ENCODE measurements at places on chromosomes 2 and 18.

- DNase-seq: no peak
Measured at GRCh38 chr2:100376836-100377235, 40.6 kb downstream of the CHST10 start.

DNA sequence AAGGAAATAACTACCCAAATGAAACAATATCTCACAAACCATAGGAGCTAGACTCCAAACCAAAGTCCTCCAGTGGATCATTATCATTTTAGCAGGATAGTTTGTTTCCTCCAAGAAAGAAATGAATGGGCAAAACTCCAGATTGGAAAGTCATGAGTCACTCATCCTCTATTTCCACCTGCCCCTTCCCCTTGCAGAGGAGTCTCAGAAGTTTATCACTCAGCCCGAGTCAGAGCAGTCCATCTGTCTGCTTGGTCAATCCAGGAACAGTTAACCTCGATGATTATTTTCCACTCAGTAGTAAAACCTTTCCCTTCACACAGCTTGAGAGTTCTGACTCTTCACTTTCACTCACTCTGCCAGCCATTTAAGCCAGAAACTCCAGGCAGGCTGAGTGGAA, 462.2 kb downstream of the BCL11A start:
- no peak for DNase-seq

GRCh38 chr2:18934886-18935285, 345.5 kb upstream of the NT5C1B start:
- no peak for DNase-seq

DNA sequence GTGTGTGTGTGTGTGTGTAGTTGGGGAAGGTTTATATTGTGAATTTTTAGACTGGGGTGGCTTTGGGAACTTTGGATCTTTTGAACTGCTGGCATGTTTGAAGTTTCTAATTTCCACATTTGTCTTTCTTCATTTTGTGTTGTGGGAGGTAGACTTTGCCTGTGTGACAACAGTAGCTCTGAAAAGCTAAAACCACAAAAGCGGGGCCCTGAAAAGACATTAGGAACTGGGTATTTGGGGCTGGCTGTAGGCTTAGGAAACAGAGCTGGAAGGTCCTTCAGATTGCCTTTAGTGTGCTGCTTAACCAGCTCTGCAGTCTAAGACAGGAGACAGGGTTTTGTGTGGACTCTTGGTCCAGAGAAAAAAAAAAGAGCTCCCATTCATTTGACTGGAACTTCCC, 27.2 kb upstream of the DOCK10 start:
- DNase-seq: no peak

- no peak for DNase-seq
Measured at GRCh38 chr2:151192681-151193080, 69.0 kb downstream of the RBM43 start.

DNA sequence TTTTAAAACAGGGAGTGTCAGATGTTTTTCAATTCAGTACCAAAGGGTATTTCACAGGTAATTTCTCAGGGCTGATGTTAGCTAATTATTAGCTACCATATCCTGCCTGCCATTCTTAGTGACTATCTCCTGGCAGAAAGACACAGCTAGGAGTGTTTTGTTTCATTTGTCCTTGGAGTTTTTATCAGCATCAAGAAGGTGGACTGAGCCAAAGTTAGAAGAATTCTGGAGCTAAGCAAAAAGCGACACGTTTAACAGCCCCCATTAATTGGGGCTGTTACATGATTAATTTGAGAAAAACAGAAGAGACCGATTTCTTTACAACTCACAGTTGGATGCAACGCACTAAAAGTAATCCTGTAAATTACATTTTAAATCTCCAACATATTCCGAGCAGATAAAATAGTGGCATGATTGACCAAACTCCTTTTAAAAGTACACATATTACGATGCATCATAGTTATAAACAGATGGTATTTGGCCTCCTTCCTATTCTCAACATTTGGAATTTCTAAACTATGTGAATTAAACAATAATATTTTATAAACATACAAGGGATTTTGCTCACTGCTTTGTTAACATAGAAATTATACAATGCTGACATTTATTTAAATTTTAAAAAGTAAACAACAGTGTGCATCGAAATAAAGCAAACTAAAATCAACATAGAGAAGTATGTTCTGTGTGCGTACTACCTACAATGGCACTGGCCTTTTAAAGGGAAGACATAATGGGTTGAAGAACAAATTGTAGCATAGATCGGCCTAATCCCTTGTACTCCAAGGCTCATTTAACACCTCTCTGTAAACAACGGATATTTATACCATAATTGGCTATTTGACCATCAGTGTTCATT, 585.1 kb downstream of the ZEB2 start:
- DNase-seq: no peak

GRCh38 chr2:45273412-45274249, 264.4 kb upstream of the SIX2 start:
- DNase-seq: no peak

GRCh38 chr2:208643145-208643544, 236.6 kb downstream of the PTH2R start:
- no peak for DNase-seq

DNA sequence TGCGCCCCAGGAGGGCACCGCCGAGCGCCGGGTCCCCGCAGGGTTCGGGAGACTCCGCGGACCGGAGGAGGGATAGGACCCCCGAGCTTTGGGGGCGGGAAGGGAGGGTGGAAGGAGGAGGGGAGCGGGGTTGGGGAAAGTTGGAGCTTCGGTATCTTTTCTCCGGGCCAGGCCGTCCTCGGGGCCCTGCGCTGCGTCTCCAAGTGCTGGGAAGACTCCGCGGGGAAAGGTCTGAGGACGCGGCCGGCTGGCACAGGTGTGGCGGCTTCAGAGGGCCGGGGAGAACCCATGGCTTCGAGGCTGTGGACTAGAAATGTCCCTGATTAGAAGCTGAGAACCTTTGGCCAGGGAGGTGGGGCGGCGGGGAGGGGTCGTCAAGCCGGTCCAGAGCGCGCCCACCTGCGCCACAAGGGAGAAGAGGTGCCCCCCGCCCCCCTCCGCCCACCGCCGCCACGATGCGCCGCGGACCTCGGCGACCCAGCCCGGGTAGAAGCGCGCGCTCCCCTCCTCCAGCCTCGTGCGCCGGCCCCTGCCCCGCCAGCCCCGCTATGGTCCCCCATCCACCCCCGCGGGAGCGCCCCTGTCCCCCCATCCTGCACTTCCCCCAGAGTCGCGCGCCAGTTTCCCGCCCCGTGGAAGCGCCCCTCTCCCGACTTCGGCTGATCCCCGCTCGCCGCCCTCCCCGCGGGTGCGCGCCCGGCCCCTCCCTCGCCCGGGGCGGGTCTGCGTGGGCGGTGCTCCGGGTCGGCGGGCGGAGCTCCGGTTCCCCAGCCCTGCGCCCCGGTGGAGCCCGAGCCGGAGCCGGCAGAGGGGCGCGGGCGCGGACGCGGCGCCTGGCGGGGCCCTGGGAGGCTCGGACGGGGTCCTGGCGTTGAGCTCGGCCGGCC, at the start of gene SNTG2:
TSS of gene SNTG2 (plus strand) at position 770 of the 887 bp plus-strand sequence. CDS start 148 bp downstream, outside the sequence.
- no peak for DNase-seq

DNA sequence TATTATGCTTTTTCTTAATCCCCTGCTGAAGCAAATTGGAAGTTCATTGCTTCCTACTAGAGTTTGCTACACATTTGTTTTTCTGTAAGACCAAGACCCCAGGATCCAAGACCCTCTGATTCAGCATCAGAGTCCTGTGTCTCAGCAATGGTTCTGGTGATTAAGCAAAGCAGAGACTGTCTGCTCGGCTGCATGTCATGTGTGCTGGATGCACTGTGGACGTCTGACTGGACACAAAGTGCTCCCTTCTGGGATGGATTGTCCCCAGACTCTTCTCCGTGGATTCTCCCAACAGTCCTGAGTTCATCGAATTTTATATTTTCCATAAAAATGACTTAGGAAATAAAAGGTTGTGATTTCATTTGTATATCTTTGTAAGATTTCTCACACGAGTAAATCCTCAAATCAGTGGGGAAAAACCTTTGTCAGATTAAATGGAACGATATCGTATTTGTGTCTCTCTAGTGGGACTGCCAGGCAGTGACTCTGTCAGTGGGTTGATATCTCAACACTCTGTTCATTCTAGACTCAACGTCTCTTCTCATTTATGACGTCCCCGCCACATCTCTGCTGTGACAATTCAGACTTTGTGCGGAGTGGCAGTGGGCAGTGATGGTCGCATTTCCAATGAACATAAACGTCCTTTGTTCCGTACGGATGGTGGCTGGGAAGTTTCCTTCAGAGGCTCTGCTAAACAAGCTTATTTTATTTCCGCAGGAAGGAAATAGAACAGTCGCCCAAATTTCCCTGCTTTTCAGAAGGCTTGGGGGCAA, 58.6 kb downstream of the NCAPH start:
- DNase-seq: peak; percentile 2

DNA sequence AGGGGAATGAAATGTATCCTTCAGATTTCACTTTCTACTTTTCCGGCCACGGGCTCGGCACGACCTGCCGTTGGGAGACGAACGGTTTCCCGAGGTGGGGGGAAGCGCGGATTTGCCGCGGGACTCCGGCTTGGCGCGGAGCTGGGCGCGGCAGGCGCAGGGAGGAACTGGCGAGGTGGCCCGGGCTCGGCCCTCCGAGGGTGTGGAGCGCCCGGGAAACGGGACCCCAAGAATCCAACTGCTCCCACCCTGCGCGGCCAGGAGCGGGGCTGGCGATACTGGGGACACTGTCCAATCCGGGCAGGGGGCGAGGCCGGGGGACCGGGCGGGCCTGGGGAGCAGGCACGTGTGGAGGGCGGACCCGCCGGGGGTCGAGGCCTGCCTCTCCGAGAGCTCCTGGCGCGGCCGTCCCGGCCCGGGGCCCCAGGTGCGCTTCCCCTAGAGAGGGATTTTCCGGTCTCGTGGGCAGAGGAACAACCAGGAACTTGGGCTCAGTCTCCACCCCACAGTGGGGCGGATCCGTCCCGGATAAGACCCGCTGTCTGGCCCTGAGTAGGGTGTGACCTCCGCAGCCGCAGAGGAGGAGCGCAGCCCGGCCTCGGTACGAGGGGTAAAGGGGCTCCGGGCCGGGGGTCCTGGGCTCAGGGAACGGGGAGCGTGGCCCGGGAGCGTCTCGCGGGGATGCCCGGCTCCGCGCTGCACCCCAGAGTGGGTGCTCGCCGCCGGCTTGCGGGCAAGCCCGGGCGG, at the start of gene ANXA4:
TSS of gene ANXA4 (plus strand) at position 560 of the 747 bp plus-strand sequence. CDS start 39,432 bp downstream, outside the sequence.
- peak; percentile 95 for DNase-seq

DNA sequence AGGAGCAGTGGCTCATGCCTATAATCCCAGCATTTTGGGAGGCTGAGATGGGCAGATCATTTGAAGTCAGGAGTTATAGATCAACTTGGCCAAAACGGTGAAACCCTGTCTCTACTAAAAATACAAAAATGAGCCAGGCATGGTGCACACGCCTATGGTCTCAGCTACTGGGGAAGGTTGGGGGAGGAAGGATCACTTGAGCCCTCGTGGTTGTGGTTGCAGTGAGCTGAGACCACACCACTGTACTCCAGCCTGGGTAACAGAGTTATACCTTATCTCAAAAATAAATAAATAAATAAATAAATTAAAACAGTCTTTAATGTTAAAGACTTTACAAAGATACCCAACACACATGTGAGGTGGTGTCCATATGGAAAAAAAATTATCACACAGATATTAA, 134.0 kb downstream of the C2orf74 start:
- no peak for DNase-seq

GRCh38 chr2:15243762-15244161, 317.4 kb downstream of the NBAS start:
- DNase-seq: no peak

GRCh38 chr2:99809259-99809900, 319.6 kb upstream of the REV1 start:
- no peak for DNase-seq

GRCh38 chr18:59229701-59230443, 9.9 kb downstream of the GRP start:
- DNase-seq: no peak

GRCh38 chr2:126275098-126275497, 380.9 kb upstream of the GYPC start:
- no peak for DNase-seq

GRCh38 chr2:9232886-9233285, 26.3 kb downstream of the ASAP2 start:
- DNase-seq: no peak

- DNase-seq: no peak
Measured at GRCh38 chr18:69758458-69758857, 189.2 kb downstream of the CD226 start.

DNA sequence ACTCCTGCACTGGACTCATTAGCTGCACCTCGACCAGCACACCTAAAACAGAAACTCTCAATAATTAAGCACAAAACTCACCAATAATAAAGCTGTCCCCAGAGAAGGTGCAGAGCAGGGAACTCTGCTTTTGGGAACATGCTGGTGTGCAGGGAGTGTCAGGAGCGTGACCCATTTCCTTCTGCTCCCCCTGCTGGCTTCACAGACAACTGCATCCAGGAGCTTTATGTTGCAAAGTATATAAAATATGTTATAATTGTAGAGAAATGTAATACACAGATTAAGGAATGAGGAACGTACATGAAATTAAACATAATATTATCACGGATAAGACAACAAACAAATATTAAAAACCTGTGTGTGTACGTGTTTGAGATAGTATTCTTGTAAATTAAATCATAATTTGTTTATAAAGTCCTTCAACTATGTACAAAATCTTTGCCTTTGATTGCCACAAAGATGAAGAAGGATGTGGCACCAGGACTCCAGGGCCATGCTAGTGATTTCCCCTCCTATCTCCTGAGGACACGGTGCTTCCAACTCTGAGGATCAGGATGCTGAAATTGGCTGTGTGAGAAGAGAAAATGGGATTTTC, 68.6 kb upstream of the MAL start:
- DNase-seq: no peak

GRCh38 chr18:30093376-30093775, 949.2 kb downstream of the DSC3 start:
- no peak for DNase-seq

DNA sequence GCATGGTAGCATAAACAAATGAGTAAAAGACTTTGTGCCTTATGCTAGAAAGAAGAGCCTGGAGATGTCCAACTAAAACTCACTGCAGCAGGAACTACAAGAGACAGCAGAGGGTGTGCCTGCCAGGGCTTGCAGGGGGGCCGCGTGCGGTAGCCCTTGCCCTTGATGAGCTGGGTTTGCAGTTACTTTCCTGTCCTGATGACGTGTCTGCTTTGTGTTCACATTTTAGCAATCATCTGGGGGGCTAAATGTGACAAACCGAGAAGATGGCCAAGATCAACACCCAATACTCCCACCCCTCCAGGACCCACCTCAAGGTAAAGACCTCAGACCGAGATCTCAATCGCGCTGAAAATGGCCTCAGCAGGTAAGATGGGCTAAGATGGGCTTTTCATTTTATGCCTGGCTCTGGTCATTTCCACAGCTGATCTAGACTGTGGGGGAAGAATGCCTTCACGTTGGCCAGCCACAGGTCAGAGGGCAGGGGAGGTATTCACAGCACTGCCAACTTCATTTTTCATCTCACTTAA, 23.5 kb downstream of the CNGA3 start:
- peak; percentile 9 for DNase-seq

DNA sequence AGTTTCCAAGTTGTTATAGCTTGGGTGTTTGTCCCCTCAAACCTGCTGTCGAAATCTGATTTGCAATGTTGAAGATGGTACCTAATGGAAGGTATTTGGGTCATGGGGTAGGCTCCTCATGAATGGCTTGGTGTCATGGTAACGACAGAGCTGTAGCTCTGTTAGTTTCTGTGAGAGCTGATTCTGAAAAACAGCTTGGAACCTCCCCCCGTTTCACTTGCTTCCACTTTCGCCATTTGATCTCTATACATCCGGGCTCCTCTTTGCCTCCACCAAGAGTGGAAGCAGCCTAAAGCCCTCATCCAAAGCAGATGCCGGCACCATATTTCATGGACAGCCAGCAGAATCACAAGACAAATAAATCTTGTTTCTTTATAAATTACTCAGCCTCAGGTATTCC, 1035.1 kb upstream of the SLC39A10 start:
- no peak for DNase-seq

GRCh38 chr2:202311823-202312388, 46.3 kb downstream of the NOP58 start:
- DNase-seq: no peak

- DNase-seq: no peak
Measured at GRCh38 chr2:66753660-66754059, 318.7 kb downstream of the MEIS1 start.

All from upper lobe of right lung (tissue), 1 donor.